Tibial artery (tissue), 4 donors: ENCODE measurements at places on chromosomes 7 and 10.
A peak's percentile ranks its signal among the peaks of the same experiment; 100 is the strongest.

GRCh38 chr7:41763626-41764025, 60.7 kb upstream of the INHBA start:
- no peak for DNase-seq

GRCh38 chr7:101970801-101971200, 153.4 kb downstream of the CUX1 start:
- no peak for DNase-seq

GRCh38 chr10:72297281-72297804, 23.6 kb downstream of the DDIT4 start:
- peak; percentile 96 for DNase-seq

GRCh38 chr7:31062746-31063435, 10.8 kb downstream of the ADCYAP1R1 start:
- DNase-seq = no peak

- DNase-seq = no peak
Observed at GRCh38 chr7:10657201-10657600, 316.5 kb upstream of the PHF14 start.

DNA sequence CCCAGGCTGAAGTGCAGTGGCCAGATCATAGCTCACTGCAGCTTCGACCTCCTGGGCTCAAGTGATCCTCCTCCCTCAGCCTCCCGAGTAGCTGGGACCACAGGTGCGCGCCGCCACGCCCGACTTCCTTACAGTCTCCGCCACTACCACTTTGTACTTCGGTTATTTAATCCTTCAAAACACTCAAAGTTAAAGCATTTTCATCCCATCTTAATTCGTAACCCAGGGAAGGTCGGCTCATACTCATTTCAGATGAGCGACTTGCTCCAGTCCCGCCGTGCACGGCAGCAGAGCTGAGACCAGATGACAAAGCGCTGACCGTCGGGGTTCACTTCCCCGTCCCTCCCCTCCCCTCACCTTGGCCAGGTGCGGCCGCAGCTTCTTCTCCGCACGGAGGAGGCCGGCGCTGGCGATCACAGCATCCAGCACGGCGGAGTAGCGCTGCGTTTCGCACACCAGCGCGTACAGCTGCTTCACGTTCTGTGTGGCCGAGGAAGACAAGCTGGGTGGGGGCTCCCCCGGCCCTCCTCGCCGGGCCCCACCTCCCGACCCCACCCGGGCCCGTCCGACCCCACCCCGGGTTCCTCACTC, 457 bp downstream of the NSUN5 start:
- DNase-seq = peak; percentile 51

DNA sequence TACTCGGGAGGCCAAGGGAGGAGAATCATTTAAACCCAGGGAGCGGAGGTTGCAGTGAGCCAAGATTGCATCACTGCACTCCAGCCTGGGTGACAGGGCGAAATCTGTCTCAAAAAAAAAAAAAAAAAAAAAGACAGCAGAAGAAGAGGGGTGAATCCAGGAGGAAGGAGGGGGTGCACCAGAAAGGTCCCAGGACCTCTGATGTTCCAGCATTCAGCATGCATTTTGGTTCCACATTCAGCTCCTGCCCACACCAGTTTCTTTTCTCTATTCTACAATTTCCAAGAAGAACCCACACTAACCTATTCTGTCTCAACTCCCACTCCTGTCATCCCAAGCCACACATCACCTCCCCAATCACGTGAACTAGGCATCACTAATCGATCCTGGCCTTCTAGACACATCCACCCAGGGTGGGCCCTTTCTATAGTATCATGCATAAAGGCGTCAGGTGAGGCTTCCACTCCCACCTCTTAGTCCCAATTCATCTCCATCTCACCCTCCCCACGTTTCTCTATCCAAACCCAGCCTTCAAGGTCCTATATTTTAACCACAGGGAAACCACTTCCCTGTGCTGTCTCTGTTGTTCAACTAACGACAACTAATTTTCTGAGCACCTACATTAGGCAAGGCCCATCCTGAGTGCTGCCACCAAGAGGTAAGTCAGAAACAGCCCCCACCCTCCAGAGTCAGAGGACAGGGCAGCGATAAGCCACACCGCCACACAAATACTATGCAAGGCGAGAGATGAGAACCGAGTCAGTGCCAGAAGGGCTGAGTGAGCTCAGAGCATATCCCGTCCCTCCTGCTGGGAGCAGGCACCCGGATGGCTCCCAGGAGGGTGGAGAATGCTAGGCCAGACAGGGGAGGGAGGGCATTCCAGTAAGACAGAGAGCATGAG, 2.2 kb downstream of the ANXA11 start:
- DNase-seq = peak; percentile 90

- DNase-seq = no peak
Observed at GRCh38 chr10:102509387-102509786, 5.6 kb downstream of the SUFU start.

DNA sequence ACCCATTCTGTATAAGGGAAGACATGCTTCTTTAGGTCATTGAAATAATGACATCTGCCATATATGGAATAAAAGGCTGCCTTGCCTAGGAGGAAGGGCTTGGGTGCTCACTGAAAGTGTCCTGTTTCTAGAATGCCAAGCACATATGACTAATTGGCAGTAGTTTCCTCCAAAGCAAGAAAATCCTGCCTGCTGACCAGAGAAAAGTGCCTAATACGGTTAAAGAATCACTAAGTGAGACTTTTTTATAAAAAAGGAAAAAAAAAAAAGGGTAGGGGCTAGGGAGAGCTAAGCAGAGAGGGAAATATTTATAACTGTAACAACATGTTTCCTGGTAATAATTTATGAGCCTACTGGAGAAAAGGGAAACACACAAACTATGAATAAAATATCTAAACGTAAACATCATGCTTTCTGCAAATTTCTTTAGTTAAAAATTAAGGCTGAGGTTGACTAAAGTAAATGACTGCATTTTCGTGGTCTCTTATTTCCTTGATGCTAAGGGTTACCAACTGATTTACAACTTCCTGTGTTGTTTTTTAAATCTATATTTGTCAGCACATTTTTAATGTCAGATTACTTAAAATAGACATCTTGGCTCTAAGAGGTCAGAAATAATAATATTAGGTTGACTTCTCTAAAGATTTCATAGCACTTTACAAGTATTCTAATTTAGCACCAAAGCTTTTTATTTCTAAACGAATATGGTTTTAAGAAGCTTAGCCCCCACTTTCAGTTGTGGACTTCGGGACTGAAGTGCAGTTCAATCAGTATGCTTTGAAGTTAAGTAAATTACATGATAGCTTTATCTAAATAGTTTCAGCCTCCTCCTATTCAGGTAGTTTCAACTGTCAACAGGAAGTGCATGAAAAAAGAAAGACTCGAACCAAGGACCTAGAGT, 89.6 kb downstream of the CABCOCO1 start:
- no peak for DNase-seq

DNA sequence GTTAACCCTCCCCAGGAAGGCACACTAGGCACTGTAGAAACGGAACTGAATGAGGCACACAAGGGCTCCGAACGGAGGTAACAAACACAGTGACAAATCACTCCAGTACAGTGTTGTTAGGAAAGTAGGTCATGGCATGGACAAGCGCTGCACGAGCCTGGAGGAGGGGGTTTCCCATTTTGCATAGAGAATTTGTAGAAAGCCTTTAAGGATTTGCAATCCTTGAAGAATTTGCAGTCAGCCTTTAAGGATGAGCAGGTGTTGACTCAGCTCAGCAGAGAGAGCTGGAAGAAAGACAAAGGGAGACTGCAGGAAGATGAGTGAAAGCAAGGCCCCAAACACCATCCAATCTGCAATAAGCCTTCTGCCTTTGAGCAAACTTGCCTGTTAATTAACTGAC, 51.1 kb upstream of the PPP1R3C start:
- no peak for DNase-seq

DNA sequence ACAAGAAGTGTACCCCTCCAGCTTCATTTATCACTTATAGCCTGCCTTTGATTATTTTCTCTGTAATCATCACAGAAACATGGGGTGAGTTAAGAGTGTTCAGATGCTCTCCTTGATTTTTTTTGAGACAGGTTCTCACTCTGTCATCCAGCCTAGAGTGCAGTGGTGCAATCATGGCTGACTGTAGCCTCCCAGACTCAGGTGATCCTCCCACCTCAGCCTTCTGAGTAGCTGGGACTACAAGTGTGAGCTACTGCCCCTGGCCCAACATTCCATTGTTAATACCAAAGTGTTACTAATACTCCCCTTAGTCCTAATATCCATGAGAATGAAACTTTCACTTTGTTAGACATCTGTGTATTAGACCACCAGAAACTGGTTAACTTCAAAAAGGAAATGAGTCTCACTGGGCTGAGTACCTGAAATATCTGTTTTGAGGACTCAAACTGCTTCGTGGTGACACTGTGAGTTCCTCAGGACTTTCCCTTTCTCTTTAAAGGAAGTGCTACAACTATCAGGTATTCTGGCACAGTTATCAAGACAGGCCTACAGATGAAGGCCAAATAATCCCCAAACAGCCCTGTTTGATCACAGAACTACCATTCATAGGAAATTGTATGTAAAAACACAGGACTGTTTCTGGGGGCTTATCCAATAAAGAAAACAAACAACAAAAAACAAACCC, 20.5 kb upstream of the CFAP70 start:
- no peak for DNase-seq

DNA sequence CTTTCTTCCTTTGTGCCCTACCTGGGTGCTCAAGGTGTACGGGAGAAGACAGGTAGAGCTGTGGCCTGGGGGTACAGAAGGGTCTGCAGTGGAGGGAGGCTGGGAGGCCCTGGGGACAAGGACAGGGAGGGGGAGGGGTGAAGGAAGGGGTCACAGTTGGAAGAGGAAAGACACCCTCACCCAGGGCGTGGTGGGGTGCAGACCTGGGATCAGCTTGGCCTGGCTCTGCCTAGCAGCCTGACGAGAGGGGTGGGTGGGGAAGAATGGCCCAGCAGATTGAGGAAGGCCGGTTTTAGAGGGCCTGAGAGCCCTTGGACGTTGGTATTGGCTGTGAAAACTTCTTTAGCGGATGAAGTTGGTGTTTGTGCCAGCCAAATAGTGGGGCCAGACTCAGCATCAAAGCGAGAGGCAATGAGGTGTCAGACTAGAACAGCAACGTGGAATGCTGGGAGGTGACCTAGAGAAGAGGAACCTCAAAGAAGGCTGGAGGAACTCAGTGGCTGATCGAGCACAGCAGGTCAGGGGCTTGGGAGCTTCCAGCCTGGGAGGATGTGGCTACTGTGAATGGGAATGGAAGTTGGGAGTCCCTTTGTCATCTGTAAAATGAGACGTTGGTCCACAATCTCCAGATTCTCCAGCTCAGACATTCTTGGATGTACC, 18.1 kb upstream of the TRIM8 start:
- no peak for DNase-seq

DNA sequence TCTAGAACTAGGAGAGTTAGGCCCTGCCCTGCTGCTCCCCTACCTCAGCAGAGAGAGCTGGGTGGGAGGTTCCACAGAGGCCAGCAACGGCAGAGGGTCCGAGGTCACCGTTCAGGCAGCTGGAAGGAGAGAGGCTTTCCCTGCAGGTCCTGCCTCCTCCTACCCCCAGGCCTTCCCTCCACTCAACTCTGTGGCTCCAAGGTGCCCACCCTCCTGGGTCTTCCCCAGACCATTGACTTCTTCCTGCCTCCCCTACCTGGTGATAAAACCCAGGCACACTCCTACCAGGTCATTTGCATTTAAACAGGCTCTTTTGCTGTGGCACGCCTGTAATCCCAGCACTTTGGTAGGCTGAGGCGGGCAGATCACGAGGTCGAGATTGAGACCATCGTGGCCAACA, 515.3 kb upstream of the FOXK1 start:
- no peak for DNase-seq

GRCh38 chr10:95333997-95334804, 43.4 kb upstream of the PDLIM1 start:
- peak; percentile 85 for DNase-seq

DNA sequence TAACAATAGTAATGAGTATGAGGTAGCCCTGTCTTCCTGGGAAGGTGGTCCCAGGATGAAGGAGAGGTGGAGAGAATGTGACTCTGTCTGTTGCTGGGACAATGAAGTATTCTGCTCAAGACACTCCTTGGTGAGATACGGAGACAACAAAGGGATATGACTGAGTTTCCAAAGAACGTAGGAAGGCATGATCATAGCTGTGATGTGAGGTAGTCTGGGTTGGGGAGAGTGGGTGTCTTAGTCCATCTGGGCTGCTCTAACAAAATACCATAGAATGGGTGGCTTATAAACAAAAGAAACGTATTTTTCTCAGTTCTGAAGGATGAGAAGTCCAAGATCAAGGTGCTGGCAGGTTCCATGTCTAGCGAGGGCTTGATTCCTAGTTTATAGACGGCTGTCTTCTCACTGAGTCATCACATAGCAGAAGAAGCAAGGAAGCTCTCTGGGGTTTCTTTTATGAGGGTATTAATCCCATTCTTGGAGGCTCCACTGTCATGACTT, 84.9 kb upstream of the RHOBTB1 start:
- DNase-seq = no peak
